ENCODE measurements at places on chromosomes 16 and 17. TPM values are rescaled to one million over a fixed set of nuclear protein-coding genes. Genes with fewer than 3 reads are reported as not detected.

- H3K27me3 ChIP-seq, result no peaks in the 10 kb centered on the region
- H3K4me3 ChIP-seq, result no peak overlapping the region
- peaks cover 8% of the 10 kb centered on the region for H3K4me1 ChIP-seq
- DNase-seq, result no peak
- no peak overlapping the region for H3K27ac ChIP-seq
- H3K36me3 ChIP-seq, result peaks cover 2% of the 10 kb centered on the region
Observed at GRCh38 chr16:59210955-59211541, 476.9 kb upstream of the GOT2 start.

DNA sequence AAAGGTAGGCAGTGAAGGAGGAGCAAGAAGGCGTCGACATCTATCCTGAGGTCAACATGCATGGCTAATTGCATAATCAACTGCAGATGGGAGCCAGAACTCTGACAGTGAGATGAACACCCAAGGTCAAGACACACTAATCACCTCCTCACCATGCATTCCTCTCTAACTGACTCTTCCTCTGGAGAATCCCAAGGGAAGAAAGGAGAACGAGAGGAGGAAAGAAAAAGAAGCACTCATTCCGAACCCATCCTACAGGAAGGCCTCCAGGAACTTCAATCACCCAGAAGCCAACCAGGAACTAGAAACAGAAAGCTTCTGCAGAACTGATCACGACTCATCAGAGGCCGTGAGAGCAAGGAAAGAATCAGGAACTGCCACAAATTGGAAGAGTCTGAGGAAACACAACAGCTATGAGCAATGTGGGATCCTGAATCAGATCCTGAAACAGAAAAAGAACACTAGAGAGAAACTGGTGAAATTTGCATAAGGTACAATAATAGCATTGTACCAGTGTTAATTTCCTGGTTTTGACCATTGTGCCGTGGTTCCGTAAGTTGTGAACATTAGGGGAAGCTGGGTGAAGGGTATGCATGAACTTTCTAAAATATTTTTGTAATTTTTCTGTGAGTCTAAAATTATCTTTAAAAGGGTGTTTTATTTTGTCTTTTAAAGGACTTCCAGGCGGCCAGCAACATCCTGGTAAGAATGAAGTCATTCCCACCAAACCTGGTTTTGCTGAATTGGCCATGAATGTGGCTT lies 10.0 kb upstream of the BEAN1 start:
- H3K4me1 ChIP-seq, result peaks cover 9% of the 10 kb centered on the region
- no peak for DNase-seq
- no peak overlapping the region for H3K27ac ChIP-seq
- no peaks in the 10 kb centered on the region for H3K27me3 ChIP-seq
- H3K36me3 ChIP-seq, result no peaks in the 10 kb centered on the region

- H3K27ac ChIP-seq, result no peak overlapping the region
- H3K4me1 ChIP-seq, result no peaks in the 10 kb centered on the region
- H3K27me3 ChIP-seq, result no peaks in the 10 kb centered on the region
- DNase-seq, result no peak
- no peaks in the 10 kb centered on the region for H3K36me3 ChIP-seq
Observed at GRCh38 chr16:14278749-14279148, 207.6 kb downstream of the MRTFB start.

DNA sequence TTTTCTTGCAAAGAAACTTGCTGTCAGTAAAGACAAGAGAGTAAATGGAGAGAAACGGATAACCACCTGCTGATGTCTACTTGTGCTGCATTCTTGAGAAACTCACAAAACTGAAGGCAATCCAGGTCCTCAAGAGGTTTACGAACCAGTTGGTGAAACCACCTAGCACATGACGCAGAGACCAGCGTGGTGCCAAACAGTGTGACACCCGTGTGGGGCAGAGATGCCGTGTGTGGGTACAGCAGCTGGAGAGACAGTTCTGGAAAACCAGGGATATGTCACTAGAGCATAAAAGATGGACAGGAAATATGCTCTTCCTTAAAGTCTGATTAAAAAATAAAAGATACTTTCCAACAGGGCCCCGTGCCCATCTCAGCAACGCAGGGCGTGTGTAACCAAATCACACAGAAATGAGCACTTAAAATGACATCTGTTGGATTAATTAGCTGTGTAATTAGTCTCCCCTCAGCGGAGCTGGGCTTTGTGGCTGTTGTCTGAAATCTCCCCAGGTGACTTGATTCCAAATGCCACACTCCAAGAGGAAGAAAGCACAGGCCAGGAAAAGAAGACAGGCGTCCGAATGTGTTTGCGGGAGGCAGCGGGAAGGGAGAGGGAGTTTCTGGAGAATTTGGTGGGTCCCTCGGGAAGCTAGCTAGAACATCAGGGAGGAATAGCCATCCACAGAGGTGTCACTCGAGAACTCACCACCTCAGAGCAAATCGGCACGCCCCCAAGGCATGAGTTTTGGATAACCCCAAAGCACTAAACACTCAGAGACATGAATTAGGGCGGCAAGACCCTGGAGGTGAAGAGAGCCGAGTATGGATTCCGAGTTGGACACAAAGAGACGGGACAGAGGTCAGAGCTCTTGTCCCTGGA lies 109.8 kb downstream of the ZFHX3 start:
- H3K4me3 ChIP-seq, result no peak overlapping the region
- no peaks in the 10 kb centered on the region for H3K27me3 ChIP-seq

DNA sequence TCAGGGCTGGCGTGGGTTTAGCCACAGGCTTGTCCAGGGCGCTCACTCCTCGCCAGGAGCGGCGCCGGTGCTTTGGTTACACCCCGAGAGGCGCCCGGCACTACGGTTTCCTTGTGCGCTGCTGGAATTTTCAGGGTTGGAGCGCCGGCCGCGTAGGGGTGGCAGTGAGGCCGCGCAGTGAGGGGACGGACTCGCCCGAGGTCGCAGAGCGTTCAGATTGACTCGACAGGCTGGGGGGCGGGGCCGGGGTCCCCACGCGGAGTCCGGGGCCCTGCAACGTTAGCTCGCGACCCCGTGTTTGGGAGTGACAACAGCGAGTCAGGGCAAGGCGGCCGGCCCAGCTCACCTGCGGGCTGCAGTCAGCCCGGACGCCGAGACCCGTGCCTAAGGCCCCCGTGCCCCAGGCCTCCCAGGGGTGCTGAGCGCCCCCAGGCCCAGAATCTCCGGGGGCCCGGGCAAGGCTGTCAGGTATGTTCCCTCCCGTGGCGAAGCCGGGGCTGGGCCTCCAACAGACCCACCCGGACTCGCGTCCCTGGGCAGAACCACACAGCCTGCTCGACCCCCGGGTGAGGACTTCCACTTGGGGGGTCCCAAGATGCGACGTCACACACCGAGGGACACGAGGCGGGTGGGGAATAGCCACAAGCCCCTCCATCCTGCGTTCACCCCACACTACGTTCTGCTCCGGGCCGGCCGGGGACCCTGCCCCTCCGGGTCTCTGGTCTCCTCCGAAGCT lies 1.3 kb upstream of the ACTG1 start:
- H3K36me3 ChIP-seq, result peaks cover 31% of the 10 kb centered on the region
- peak overlapping the region; percentile 92 for H3K4me3 ChIP-seq
- peak overlapping the region; percentile 75 for H3K27ac ChIP-seq
- H3K4me1 ChIP-seq, result peaks cover 40% of the 10 kb centered on the region

DNA sequence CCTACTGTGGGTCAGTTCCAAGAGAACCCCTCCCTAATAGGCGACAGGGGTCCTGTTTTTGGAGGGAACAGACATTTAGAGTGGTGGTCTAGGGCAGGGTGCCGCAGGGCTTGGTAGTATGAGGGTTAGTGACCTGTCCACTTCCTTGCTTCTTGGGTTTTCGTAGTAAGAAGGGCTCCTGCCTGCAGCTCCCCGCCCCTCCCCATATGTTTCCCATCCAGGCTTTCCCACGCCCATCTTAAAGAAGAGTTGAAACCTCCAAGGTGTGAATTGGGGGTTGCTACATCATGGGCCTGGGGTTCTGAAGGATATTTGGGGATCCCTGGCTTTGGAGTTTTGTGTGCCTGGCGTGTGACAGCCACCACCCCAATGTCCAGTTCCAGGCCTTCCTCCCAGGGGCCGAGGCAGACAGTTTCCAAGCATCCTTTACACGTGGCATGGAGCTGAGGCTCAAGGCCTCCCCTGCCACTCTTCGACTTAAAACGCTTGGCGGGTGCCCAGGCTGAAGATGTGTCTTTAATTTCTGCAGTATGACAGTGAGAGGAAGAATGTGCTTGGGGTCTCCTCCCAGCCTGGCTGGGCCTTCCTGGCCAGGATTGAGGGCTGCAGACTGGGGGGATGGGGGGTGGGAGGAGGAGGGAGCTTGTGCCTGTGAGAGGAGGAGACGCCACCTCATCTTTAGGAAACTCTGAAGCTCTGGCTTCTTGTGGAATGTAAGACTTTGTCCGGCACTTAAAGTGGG lies 2.3 kb upstream of the COL1A1 start:
- H3K4me3 ChIP-seq, result no peak overlapping the region
- H3K27me3 ChIP-seq, result peaks cover 68% of the 10 kb centered on the region
- H3K4me1 ChIP-seq, result peaks cover 12% of the 10 kb centered on the region
- no peaks in the 10 kb centered on the region for H3K36me3 ChIP-seq
- DNase-seq, result no peak
- H3K27ac ChIP-seq, result no peak overlapping the region

- DNase-seq, result no peak
- no peak overlapping the region for H3K4me3 ChIP-seq
- peaks cover 9% of the 10 kb centered on the region for H3K27me3 ChIP-seq
- no peak overlapping the region for H3K27ac ChIP-seq
- H3K36me3 ChIP-seq, result no peaks in the 10 kb centered on the region
Observed at GRCh38 chr16:85374571-85374872, 238.6 kb upstream of the GSE1 start.

DNA sequence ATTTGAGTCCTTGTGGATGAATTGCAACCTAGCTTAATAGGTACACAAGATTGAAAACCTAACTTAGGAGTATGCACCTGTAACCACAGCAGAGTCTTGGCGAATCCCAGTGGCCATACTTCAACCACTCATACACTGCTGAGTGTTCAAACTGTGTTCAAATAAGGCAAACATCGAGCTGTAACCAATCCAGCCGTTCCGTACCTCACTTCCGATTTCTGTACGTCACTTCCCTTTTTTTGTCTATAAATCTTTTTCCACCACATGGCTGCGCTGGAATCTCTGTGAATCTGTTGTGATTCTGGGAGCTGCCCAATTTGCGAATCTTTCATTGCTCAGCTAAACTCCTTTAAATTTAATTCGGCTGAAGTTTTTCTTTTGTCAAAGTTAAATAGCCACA lies 190.6 kb downstream of the MAF start:
- no peak overlapping the region for H3K27ac ChIP-seq
- DNase-seq, result no peak
- no peak overlapping the region for H3K4me3 ChIP-seq
- H3K4me1 ChIP-seq, result peaks cover 20% of the 10 kb centered on the region
- no peaks in the 10 kb centered on the region for H3K36me3 ChIP-seq

DNA sequence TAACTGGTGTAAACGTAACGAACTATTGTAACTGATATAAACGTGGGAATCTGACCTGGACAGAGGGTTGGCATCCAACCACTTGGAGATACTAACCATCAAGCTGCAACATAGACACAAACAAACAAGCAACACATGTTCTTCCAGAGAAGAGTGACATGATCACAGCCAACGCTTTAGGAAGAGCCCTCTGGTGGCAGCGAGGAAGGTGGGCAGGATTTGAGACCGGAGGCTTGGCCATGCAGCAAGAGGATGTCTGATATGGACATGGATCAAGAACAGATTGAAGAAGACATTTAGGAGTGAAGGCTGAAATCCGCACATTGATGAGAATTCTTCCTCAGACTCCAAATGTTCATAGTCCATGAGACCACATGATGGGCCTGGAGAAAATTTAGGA lies 40.3 kb upstream of the TNRC6A start:
- H3K27me3 ChIP-seq, result peaks cover 19% of the 10 kb centered on the region
- no peaks in the 10 kb centered on the region for H3K36me3 ChIP-seq
- H3K4me1 ChIP-seq, result no peaks in the 10 kb centered on the region
- H3K27ac ChIP-seq, result no peak overlapping the region
- H3K4me3 ChIP-seq, result no peak overlapping the region

GRCh38 chr17:75840799-75841164 lies 3.4 kb downstream of the UNC13D start:
- no peak for DNase-seq
- peaks cover 18% of the 10 kb centered on the region for H3K4me1 ChIP-seq
- no peaks in the 10 kb centered on the region for H3K27me3 ChIP-seq
- no peak overlapping the region for H3K27ac ChIP-seq
- no peak overlapping the region for H3K4me3 ChIP-seq
- peaks cover 4% of the 10 kb centered on the region for H3K36me3 ChIP-seq

- H3K4me3 ChIP-seq, result no peak overlapping the region
- DNase-seq, result no peak
- H3K27ac ChIP-seq, result no peak overlapping the region
Observed at GRCh38 chr17:72789711-72790110, 302.8 kb downstream of the SLC39A11 start.

The BAIAP2 gene
- total RNA-seq, result 8.7 TPM

The HSD17B2 gene
- not detected for total RNA-seq

Data from activated T-cell treated with anti-CD3 and anti-CD28 coated beads, Interleukin-2, amount 50 U/mL, for 72 hours (primary cell).